ENCODE measurements at places on chromosomes 1 and 21. TPM values are rescaled to one million over a fixed set of nuclear protein-coding genes. Genes with fewer than 3 reads are reported as not detected.

DNA sequence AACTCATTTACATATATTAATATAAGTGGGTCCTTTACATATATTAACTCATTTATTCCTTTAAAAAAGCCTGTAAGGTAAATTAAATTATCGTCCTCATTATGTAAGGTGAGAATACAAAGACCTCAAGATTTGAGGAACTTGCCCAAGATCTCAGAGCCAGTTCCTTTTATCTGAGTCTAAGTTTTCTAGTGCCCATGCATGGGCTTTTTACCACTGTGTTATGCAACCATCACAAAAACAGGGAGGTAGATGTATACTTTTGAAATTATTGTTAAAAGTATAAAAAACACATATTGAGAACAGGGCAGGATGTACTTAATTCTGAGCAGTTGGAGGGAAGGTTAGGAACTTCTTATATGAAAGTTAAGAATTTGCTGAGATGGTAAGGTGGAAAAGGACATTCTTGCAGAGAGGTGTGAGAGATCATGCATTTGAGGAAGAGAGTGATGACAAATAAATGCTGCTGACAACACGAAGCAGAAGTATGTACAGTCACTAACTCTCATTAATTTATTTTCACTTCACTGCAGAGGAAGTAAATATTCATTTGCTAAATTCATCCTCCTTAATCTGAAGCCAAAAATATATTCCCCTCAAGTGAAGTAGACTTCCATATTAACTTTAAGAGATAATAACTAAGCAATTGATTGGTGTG lies 28.9 kb upstream of the LYPLAL1 start:
- no peak for DNase-seq

GRCh38 chr1:76336931-76337371 lies 262.4 kb downstream of the ST6GALNAC3 start:
- DNase-seq: no peak

- no peak for DNase-seq
Observed at GRCh38 chr1:202216691-202217090, 23.1 kb downstream of the LGR6 start.

Gene CCDC30
- 5.1 TPM for total RNA-seq

Gene RCSD1
- total RNA-seq: not detected

DNA sequence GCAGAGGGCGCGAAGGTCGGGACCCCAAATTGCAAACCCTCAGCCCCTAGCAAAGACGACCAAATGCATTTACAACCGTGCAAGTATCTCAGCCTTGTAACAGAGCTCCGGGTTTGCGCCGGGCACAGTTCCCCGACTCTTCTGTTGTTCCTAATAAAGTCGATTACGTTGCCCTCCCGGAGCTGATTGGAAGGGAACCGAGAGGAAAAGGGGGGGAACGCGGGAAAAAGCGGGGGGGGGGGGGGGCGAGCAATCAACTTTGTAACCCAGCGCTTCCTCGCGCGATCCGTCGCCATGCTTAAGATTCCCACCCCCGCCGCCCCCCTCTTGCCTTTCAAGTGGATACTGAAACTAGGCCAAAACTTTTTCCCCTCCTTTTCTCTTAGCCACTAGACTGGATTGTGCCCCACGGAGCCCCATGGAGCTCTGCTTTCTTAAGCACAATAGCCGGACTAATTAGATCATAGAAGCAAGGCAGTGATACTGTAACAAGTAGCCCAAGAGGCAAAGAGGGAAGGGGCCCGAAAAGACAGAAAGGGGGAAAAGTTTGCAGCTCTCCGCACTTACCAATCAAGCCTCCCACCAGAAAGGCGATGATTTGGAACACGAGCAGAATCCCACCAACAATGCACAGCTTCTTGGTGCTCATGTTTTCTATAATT lies 565 bp downstream of the WLS start:
- peak; percentile 25 for DNase-seq

- DNase-seq: no peak
Observed at GRCh38 chr21:38765056-38765455, 40.7 kb upstream of the ETS2 start.

- no peak for DNase-seq
Observed at GRCh38 chr1:18868801-18869424, 9.5 kb upstream of the TAS1R2 start.

DNA sequence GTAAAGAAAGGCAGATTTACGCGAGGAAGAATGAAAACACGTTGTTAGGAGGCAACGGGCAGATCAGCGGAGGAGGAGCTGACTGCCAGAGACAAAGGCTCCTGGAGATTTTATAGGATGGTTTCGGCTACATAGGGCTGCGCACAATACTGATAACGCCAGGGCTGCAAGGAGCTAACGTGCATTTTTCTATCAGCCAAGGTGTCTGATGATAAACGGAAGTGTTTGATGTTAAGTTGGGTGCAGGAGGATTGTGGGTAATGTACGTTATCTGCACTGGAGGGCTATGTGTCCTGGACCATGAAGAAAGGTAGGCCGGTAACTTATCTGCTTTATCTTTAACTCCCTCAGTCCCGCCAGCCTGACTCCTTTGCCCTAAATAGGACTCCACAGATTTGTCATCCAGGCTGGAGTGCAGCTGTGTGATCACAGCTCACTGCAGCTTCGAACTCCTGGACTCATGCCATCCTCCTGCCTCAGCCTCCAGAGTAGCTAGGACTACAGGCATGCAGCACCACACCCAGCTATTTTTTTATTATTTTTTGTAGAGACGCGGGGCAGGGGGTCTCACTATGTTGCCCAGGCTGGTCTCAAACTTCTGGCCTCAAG lies 29.6 kb downstream of the SETD4 start:
- no peak for DNase-seq

Gene KRTAP21-2
- total RNA-seq: not detected

DNA sequence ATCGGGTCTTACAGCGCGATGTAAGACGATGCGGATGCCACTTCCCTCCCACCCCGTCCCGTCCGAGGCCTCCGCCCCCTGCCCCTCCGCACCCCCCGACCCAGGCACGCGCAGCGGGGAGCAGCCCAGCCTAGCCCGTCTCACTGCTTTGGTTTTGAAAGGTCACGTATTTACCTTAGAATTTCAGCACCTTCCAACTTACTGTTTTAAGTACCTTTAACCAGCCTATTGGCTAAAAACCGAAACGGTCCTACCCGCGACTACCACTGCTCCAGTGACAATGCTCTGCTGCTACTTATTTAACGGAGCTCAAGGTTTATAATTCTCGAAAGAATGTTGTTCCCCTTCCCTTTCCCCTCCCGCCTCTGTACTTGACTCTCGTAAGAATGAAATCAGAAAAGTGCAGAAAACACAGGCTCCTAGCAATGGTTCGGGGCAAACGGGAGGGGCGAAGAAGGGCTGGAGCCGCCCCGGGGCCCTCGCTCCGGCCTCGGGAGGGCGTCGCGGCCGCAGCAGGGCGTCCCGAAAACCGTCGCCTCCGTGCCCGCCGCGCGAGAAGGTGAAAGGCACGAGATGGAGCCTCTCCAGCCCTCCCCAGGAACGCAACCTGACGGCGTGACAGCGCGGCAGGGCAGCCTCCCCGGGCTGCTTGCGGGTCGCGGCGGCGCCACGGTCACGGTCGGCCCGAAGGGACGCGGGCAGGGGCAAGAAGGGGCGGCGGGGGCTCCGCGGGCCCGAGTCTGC lies 667 bp downstream of the TMEM50B start:
- DNase-seq: peak; percentile 23

DNA sequence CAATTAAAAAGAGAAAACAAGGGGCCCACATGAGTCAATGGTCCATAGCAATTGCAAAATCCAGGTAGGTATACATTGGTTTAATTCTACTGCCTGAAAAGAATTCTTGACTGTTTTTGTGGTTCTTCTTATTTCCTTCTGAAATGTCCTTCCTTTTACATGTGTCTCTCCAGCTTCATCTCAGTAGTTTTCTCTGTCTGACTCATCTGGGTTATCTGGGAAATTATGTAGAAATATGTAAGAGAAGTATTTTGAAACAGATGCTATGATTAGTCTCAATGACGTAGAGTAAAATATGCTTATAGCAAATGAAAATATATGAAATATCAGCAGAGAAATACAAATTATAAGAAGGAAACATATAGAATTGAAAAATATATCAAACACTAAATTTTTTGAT lies 953.2 kb downstream of the BRINP3 start:
- no peak for DNase-seq

DNA sequence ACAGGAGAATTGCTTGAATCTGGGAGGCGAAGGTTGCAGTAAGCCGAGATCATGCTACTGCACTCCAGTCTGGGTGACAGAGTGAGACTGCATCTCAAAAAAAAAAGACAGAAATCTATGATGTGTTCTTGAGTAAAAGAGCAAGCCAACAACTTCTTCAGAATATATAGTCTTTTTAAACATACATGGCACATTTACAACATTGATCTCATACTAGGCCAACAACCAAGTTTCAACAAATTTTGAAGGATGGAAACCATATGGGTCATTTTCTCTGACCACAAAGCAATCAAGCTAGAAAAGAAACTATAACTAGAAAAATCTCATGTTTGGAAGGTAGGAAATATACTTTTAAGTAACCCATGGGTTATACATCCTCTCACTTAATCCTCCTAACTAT lies 38.3 kb downstream of the PAFAH2 start:
- DNase-seq: no peak

Gene BEND5
- not detected for total RNA-seq

DNA sequence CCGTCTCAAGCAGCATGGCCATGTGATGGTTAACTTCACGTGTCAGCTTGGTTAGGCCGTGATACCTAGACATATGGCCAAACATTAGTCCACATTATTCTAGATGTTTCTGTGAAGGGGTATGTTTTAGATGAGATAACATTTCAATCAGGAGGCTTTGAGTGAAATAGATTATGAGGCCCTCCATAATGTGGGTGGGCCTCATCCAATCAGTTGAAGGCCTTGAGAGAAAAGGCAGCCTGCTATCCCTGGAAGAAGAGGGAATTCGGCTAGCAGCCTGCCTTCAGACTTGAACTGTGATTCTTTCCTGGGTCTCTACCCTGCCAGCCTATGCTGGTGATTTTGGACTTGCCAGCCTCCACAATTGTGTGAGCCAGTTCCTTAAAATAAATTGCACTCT lies 90.1 kb downstream of the ZSCAN20 start:
- no peak for DNase-seq

DNA sequence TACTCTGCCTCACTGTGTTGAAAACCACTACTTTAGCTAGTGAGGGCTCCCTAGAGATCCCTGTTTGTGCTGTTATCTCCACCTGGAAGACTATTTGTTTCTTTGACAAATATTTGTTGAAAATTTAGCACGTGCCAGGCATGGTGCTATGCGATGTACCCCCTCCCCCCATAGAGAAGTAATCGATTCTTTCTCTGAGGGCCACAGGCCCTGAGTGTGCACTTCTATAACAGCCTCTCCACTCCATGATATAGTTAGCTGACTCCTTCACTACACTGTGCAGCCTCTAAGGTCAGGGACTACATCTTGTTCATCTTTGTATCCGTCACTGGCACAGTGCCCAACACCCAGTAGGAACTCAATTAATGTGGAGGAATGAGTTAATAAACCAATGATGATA lies 17.3 kb upstream of the RBM15 start:
- DNase-seq: no peak

- DNase-seq: no peak
Observed at GRCh38 chr1:207810606-207811295, 58.9 kb downstream of the CD46 start.

- DNase-seq: peak; percentile 82
Observed at GRCh38 chr1:178724728-178725465, at the start of gene RALGPS2. RALGPS2 (plus strand) TSS chr1:178725244; CDS start chr1:178776765, 51,521 bp downstream.

DNA sequence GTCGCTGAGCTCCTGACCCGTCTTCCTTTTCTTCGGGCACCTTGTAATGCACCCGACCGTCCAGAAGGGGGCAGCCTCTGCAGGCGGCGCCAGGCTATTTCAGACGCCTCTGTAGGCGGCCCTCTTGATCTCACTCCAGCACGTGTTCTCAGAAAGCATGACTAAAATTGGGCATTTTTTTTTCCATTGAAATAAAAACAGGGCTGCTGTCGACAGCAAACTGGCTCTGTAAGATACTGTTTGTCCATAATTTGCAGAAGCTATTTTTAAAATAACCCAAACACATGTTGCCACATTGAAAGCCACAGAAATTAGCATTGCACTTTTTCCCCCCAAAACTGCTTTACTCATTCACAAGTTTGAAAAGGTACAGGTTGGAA lies 78.0 kb downstream of the STUM start:
- DNase-seq: peak; percentile 84

Data from Calu3 (cell line).